CD8-positive, alpha-beta memory T cell (primary cell): ENCODE measurements at places on chromosomes 12 and 14.

DNA sequence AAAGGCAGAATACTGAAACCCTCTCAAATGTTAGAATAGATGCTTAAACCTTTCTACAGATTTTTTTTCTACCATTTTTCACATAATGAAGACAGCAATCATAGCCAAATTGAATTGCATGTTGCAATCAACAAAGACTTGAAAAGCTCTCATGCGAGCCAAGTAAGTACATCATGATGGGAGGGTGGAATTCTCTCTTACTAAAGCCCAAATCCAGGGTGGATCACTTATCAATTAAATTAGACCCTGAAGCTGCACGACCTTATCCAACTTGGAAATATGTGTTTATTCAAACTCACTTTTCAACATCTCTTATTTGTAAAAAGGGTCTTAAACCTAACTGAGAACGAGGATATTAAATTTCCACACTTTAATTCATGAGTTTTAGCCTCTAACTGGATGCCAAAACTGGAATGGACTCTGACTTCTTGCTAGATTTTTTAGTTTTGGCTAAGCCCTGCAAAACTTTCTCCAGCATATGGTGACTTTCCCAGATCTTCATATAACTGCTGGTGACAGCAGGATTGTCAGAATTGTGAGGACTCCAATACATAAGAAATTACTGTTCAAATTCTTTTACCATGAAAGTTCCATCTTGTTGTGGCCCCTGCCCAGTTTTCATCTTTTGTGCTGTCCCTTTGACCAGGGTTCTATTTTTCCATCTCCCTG is 53.6 kb downstream of the HECTD4 start:
- DNase-seq: no peak

DNA sequence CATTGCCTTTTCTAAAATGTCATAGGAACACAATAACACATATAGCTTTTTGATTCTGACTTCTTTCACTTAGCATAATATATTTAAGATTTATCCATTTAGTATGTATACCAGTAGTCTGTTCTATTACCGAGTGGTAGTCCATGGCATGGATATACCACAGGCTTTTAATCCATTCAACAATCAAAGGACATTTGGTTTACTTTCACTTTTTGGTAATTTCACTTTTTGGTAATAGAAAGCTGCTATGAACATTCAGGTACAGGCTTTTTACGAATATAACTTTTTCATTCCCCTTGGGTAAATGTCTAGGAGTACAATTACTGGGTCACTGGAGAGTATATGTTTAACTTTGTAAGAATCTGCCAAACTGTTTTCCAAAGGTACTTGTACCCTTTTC is 100.7 kb upstream of the PRICKLE1 start:
- no peak for DNase-seq

GRCh38 chr12:109627633-109628032 is 54.0 kb downstream of the MVK start:
- DNase-seq: no peak

DNA sequence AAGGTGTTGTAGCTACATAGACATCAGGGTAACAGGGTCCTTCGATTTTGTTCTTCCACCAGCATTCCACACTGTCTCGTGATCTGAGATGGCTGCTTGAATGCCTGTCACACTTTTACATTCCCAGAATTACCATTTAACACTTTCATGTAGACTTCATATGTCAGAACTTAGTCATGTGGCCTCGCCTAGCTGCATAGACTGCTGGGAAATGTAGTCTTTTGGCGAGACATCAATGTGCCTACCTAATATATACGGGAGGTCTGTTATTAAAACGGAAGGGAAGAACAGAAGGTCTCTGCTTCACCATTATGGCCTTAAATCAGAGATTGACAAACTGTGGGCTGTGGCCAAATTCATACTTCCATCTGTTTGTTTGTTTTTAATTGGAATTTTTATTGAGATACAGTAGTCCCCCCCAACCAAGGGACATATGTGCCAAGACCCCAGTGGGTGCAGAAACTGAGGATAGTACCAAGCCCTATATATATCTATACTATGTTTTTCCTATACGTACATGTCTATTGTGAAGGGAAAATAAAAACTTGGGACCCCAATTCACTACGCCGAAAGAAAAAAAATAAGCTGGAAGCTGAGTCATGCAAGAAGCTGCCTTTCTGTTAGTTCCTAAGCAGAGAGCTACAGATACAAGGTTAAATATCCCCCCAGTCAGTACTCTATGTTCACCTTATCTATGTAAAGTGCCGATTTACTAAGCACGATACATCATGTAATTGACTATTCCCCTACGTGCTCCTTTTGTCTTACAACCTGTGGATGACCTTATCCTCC is 11.3 kb upstream of the HRK start:
- no peak for DNase-seq

DNA sequence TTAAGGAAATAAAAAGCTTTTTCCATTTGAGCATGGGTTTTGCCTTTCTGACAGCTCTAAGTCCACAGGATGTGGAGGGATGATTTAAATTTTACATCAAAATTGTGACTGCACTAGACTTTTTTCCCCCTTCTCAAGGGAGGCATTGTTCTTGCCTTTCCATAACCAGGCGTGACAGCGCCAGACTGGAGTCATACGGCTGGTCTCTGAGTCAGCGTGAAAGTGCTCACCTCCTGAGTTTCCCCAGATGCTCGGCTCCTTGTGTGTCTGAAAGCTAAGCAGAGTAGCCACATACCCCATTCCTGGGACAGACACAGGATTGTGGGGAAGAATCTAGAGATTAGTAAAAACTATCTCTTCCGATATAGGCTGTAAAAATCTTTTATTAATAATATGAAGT is 43.1 kb downstream of the SOX5 start:
- no peak for DNase-seq

DNA sequence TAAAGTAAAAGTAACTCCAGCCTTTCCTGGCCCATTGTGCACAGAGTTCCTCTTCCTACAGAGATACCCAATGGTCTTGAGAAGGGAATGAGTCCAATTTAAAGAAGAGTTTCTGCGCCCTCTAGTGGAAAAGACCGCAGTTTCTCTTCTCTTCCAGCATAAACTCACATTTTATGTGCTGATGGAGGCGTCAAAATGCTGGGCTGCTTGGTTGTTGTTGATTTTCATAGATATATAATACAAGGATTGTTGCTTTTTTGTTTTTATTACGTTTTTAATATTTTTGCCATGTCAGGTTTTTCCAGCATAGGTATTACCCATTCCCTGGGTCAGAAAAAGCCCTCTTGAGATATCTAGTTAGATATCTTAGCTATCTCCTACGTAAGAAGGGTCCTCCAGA is 356.9 kb upstream of the STXBP6 start:
- DNase-seq: no peak

- DNase-seq: peak; percentile 43
Observed at GRCh38 chr14:50040401-50040775, 76.0 kb downstream of the VCPKMT start.

DNA sequence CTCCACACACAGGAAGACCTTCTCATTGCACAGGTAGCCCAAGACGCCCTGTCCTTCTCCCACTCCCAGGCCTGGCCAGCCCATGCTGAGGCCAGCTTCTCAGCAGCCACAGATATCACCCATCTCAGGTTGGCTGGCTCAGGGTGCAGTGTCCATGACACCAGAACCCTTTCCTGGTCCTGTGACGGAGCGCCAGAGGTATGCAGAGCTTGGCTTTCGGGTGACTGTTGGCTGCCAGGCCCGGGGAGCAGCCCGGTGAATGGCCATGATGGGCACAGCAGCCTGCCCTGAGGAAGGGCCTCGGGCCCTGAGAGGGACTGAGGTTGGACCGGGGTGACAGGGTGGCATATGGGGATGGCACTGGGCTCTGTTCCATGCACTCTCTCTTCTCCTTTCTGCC is 173.4 kb downstream of the TSPAN9 start:
- DNase-seq: no peak

DNA sequence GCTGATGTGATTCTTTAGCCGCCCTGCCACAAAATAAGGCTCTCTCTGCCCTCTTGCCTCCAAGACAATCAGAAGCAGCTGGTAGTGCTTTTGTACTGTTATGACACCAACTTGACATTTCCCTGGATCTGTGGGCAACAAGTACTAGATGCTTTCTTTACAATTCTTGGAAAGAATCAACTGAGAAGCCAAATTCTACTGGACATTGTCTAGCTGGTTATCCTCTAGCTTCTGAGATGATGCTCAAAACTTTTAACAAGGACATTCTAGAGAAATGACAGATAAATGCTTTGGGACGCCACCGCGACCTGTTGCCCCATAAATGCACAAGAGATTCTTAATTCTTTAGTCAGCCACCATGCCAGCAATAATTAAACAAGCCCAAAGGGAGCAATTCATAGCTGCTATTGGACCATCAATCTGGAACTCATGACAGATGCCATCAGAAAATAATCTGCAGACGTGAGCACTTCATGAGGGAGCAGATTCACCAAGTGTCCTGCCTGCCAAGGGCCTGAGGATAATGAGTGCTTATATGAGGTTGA is 22.8 kb downstream of the FMNL3 start:
- no peak for DNase-seq

DNA sequence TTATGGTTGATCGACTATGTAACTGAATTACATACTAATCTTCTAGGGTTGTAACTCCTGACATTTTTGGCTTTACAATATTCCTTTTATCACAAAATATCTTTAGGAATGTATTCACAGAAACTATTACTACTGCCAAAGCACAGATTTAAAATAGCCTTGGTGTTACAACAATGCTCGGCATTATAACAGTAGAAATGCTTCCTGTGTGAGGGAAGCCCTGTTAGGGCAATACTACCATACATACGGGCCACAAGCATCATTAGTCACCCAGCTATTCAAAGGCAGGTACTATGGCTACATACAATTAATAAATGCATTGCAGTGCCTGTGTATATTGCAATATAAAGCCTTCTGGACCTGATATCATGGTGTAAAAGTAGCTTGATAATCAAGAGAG is 517.8 kb downstream of the C12orf50 start:
- DNase-seq: no peak

DNA sequence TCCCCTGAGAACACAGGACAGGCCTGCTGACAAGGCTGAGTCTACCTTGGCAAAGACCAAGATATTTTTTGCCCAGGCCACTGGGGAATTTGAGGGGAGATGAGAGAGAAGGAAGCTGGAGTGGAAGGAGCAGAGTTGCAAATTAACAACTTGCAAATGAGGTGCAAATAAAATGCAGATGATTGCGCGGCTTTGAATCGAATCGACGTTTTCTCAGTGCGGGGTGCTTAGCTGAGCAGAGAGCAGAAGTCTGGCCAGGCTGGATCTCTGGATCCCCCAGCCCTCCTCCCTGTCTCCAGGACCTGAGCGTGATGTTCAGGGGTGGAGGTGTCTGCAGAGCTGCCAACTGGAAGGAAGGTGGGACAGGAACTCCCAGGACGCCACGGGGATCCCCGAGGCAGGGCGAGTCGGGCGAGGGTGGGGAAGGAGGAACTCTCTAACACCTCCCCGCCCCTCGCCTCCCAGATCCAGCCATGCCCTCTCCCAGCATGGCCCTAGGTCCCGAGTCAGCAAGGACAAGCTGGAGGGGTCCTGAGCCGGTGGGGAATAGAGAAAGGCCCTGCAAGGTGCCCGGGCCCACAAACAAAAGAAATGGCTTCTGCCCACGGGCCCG is 527 bp upstream of the CARMIL3 start:
- DNase-seq: no peak

GRCh38 chr14:25090256-25090655 is 40.3 kb upstream of the STXBP6 start:
- DNase-seq: no peak

DNA sequence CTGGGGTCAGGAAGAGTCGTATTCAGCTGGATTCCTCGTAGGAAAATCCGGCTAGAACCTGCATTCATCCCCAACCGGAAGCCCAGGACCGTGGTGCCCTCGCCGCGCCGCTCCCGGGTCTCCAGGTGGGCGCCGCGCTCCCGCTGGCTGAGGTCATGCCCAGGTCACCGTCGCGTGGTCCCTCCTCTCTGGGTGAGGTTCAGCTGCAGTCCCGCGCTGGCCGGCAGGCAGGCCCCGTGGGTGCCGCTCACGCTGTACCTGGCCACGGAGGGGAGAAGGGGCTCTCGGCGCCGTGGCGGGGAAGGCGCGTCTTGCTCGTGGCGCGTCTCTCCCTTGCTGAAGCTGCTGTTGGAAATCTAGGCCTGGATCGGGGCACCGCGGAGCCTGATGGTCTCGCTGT is 44.5 kb downstream of the LRTM2 start:
- no peak for DNase-seq

DNA sequence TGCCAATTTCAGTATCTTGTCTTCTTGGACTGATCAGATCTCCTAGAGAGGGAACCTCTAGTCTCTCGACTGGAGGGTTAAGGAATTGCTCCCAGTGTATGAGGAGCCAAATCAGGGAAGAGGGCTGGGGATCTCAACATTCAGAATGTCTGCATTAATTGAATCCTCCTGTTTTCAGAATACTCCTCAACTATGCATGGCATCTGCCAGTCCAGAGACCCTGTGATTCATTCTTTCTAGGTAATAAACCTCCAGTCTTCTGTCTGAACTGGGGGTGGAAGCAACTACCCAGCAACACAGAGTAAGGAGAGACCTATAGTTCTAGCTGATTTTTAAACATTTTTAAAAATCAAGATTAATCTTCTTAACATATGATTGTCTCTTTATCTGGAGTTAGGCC is 92.7 kb downstream of the AKAP6 start:
- DNase-seq: no peak

GRCh38 chr14:33375786-33376185 is 437.1 kb downstream of the NPAS3 start:
- DNase-seq: no peak

DNA sequence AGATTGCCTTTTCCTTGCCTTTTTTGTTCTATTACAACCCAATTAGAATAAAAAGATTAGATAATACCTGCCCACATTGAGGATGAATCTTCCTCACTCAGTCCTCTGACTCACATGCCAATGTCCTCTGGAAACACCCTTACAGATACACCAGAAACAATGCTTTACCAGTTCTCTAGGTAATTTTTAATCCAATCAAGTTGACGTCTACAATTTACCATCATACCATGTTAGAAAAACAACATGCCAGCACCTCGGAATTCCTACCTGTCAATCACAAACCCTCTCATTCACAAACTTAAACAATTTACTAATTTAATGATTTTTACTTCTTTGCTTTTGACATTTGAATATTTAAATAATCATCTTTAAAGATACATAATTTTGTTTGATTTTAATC is 953.8 kb downstream of the TRHDE start:
- DNase-seq: no peak

GRCh38 chr12:71161591-71161990 is 3.8 kb upstream of the TSPAN8 start:
- no peak for DNase-seq

- DNase-seq: no peak
Observed at GRCh38 chr14:20730891-20731290, 14.8 kb upstream of the EDDM3A start.

GRCh38 chr12:68785358-68785757 is 22.6 kb upstream of the MDM2 start:
- DNase-seq: no peak

GRCh38 chr14:51929166-51929565 is 60.2 kb upstream of the RTRAF start:
- DNase-seq: no peak

GRCh38 chr14:78073028-78073427 is 97.1 kb upstream of the NRXN3 start:
- no peak for DNase-seq
